HL-60 (cell line): ENCODE measurements at places on chromosomes 6 and 20.

- DNase-seq, result no peak
Measured at GRCh38 chr20:25421102-25421501, 13.6 kb downstream of the GINS1 start.

DNA sequence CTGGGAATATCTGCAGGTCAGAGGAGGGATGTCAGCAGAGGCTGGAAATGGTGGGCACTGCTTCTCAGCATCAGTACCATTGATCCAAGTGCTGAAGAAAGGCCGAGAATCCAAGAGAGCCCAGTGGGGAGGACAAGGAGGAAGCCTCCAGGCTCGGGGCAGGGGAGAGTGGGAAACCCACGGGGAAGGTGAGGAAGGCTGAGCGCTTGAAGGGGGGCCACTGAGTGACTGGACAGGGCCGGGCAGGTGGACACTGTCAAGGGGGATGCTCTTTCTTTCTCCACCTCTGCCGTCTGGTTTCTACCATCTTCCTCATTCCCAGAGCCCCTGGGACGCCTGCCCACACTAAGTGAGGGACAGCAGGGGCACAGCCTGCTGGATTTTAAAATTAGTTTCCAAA, 335.0 kb downstream of the CDH4 start:
- DNase-seq, result no peak

DNA sequence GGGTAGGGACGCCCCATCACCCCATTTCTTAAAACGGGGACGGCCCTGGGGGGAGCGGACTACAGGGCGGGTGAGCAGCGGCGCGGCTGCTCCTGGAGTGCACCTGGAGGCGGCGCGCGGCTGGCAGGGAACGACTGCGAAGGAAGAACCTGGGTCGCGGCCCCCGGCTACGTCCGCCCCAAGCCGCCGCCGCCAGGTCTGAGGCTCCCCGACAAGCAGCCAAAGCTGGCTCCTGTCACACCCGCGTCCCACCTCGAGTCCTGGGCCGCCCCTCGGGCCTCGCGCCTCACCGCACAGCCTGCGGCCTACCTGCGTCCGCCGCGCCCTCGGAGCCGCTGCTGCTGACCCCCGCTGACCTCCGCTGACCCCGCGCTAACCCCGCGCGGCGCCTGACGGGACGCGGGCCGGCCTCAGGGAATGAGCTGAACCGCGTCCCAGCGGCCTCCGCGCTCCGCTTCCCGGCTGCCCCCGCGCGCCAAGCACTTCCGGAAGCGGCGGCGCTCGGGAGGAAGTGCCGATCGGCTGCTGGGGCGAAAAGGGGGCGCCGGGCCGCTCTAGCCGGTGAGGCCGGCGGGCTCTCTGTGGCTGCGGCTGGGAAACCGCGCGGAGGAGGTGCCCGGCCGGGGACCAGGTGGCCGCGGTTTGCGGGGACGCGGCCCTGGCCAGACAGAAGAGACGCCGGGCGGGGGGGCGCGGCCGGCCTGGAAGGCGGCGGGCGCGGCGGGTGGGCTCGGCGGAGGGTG, at the start of the genes ARFRP1 and ZGPAT:
TSS of gene ARFRP1 (minus strand) at position 419 of the 743 bp plus-strand sequence. CDS start 885 bp downstream, outside the sequence.
TSS of gene ZGPAT (plus strand) at position 482 of the 743 bp plus-strand sequence. CDS start 542 bp downstream, outside the sequence.
- peak; percentile 89 for DNase-seq

DNA sequence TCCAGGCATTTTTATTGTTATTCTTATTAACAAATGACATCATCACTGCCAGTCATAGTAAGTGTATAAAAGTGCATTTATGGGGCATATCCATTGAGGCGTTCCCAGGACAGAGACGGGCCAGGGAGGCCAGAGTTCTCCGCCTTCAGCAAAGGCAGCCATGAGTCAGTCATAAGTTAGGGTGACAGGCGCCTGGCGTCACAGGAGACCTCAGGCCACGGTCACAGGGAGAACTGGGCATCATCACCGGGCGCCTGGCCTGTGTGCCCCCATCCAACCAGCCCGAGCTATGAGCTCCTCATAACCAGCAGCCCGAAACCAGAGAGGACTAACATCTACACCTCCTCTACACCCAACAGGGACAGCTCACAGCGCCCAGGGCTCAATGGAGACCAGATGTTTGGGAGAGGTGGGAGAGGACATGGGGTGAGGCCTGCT, 259.2 kb downstream of the DLL1 start:
- DNase-seq, result no peak

GRCh38 chr20:46635514-46636136, 15.6 kb downstream of the SLC13A3 start:
- no peak for DNase-seq

- DNase-seq, result no peak
Measured at GRCh38 chr6:114862819-114863218, 520.0 kb upstream of the HS3ST5 start.

GRCh38 chr6:25058441-25058840, 122.7 kb upstream of the RIPOR2 start:
- no peak for DNase-seq

- peak; percentile 15 for DNase-seq
Measured at GRCh38 chr20:46512943-46513844, at the start of gene ZNF334. ZNF334 (minus strand) TSS chr20:46513559; CDS start chr20:46512102, 1,457 bp downstream.

GRCh38 chr6:125183391-125183790, 29.8 kb downstream of the TPD52L1 start:
- DNase-seq, result no peak

GRCh38 chr6:119479860-119480655, 130.5 kb upstream of the MAN1A1 start:
- no peak for DNase-seq

DNA sequence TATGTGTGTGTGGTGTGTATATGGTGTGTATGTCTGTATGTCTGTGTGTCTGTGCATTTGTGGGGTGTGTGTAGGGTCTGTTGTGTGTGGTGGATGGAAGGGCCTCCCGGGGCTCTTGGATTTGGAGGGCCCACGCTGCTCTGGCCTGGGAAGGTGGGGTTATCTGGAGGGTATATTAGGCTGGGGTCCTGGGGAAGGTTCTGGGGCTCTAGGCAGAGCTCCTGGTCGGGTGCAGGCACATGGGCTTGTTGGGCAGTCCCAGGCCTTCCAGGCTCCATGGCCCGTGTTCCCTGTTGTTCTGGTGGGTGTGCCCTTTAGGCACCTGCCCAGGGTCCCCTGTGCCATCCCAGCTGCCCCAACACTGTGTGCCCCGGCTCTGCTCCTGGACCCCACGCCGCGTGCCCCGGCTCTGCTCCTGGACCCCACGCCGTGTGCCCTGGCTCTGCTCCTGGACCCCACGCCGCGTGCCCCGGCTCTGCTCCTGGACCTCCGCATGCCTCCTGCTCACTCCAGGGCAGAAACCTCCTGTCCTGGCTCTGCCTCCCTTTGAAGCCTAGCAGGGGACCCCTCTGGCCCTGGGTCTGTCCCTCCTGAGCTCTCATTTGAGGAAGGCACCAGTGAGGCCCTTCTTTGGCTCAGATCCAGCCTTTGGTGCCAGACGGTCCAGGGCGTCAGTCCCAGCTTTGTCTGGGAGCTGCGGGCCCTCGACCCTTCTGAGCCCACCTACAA, 10.2 kb upstream of the MYT1 start:
- no peak for DNase-seq

DNA sequence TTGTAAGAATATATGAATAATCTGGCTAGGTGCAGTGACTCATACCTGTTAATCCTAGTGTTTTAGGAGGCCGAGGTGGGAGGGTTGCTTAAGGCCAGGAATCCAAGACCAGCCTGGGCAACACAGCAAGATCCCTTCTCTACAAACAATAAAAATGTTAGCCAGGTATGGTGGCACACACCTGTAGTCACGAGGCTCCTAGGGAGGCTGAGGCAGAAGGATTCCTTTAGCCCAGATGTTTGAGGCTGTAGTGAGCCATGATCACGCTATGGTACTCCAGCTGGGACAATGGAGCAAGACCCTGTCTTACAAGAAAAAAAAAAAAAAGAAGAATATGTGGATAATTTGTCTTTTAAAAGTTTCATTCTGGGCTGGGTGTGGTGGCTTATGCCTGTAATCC, 75.4 kb downstream of the SH3BGRL2 start:
- DNase-seq, result no peak

- DNase-seq, result peak; percentile 54
Measured at GRCh38 chr6:109458774-109459531, 3.4 kb upstream of the MICAL1 start.

GRCh38 chr6:109892451-109893435, 85.4 kb upstream of the GPR6 start:
- no peak for DNase-seq

DNA sequence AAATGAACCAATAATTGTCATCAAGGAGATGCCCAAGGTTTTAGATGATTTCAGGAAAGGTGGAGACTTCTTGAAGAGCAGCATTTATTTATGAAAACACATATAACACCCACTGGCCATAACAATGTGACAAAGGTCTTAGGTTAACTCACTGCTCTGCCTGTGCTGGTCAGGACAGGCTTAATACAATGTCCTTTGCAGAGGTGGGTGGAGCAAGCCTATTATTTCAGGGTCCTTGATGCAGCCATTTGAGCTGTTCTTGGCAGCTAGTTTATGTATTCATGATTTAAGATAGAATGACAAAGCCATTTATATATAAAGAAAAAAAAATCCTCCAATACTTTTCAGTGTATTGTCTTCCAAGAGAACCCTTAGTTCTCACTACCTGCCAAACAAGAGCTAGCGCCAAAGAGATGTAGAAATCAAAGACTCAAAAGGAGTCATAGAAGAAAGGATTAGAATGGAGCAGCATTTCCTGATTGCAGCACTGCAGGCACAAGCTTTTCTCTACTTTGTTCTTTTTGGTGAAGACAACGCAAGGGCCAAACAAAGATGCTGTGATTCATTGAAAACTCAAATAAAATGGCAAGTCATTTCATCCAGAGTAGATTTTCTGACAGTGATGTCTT, 124.3 kb upstream of the TSHZ2 start:
- no peak for DNase-seq
